Hepatic stellate cell (primary cell): ENCODE measurements at places on chromosomes 3 and 15.

DNA sequence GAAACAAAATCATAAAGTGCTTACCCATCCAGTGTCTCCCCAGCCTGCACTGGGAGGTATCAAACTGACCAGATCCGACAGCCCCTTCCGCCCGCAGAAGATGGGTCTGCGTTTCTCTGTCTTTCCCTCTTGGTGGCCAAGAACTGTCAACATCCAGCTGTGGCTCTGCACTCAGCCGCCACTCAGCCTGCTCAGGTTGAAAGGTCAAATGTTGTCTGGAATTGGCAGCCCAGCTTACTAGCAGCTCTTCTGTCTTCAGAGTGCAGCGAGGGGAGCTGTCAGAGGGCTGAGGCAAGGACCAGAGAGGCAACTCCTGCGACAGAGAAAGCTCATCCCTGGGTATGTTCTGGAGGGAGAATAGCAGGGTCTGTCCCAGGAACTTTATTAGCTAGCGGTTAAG is 45.4 kb downstream of the GOLGA6L2 start:
- DNase-seq: no peak

DNA sequence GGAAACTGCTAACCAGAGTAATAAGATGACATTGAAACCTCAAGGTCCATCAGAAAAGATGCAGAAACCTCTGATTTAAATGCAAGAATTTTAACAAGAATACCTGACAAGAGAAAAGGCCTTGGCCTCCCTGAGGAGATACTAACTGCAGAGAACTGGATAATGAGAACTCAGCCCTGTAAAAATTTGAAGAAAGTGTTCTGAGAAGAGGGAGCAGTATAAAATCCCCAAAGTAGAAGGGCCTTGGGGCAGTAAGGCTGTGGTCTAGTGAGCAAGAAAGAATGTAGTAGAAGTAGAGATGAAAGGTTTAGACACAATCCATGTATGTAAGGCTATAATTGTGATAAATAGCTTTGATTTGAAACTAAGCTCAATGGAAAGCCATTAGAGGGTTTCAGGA is 394.1 kb downstream of the ZBBX start:
- no peak for DNase-seq

DNA sequence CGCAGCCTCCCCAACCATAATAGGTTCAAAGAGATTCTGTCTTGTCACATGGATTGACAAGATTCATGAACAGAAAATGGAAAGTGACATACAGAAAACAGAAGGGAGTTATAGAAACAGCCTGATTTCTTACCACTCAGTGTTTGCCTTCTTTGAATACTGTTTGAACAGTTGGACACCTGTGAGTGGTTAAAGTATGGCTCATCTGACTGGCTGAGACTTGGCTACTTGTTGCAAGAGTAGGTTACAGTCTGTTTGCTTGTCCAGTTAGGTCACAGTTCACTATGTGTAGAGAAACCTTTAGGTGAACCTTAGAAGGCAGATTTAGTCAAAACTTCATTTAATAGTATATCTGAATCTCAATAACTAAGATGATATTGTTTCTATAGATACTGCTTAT is 1003.9 kb upstream of the EPHA6 start:
- DNase-seq: no peak

- no peak for DNase-seq
Measured at GRCh38 chr3:99570061-99570460, 68.3 kb upstream of the COL8A1 start.

DNA sequence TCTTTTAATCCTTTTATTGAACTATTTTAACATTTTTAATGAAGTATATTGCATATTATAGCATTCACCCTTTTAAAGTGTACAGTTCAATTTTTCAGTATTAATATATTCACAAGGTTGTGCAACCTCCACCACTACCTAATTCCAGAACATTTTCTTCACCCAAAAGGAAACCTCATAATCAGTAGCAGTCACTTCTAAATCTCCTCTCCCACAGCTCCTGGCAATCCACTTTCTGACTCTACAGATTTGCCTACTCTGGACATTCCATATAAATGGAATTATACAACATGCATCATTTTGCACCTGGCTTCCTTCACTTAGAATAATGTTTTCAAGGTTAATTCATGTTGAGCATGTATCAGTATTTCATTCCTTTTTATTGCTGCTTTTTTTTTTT is 55.0 kb upstream of the HRH1 start:
- no peak for DNase-seq

- no peak for DNase-seq
Measured at GRCh38 chr15:65902373-65902772, 33.1 kb downstream of the RAB11A start.

- no peak for DNase-seq
Measured at GRCh38 chr15:37087131-37087588, 13.2 kb downstream of the MEIS2 start.

- DNase-seq: no peak
Measured at GRCh38 chr3:193711964-193712598, 119.1 kb downstream of the OPA1 start.

DNA sequence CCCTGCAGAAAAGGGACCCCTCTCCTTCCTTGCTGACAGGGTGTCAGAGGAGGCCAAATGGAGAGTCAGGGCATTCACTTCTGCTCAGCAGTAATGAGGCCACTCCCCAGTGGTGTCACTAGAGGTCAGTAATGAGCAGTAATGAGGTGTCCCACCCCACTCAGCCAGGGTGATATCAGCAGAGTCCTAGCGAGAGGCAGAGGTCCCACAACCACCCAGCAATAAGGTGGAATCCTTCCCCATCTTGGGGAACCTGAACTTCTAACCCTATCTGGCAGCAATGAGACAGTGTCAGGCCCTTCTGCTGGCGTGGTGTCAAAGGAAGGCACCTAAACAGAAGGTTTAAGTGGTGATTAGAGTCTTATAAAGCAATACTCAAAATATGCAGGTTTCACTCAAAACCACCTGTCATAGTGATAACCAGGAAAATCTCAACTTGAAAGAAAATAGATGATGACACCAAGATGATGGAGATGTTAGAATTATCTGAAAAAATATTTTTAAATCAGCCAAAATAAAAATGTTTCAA is 12.9 kb downstream of the OCA2 start:
- DNase-seq: peak; percentile 75

GRCh38 chr15:95494971-95495541 is 835.4 kb upstream of the NR2F2 start:
- no peak for DNase-seq

- no peak for DNase-seq
Measured at GRCh38 chr3:107208796-107209195, 168.4 kb upstream of the CCDC54 start.

DNA sequence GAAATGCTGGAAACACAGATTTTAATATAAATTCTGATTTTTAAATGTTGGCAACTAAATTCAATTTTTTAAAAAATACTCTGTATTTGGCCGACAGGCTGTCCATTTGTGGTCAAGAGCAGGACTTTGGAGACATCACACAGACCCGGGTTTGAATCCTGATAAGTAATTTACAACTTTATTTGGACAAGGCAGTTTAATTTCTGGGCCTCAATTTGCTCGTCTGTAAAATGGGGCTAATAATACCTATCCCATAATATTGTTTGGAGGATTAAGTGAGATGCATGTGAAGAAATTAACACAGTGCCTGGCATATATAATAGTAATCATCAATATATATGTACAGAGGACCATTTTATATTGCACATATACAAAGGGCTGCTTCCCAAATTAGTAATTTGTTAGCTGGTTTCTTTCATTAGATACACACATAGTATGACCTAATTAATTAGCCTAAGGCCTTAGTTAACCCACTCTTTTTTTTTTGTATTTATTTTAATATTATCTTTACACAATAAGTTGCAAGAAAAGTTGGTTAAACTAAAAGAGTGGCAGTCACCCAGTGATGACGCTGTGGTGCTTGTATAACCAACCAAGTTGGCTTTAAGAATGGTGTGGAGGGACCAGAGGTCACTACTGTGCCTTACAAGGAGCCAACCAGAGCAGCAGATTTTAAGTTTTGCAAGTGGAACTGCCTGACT is 665 bp downstream of the PIGB start:
- peak; percentile 39 for DNase-seq

- peak; percentile 19 for DNase-seq
Measured at GRCh38 chr3:88180398-88180999, 30.7 kb downstream of the C3orf38 start.

DNA sequence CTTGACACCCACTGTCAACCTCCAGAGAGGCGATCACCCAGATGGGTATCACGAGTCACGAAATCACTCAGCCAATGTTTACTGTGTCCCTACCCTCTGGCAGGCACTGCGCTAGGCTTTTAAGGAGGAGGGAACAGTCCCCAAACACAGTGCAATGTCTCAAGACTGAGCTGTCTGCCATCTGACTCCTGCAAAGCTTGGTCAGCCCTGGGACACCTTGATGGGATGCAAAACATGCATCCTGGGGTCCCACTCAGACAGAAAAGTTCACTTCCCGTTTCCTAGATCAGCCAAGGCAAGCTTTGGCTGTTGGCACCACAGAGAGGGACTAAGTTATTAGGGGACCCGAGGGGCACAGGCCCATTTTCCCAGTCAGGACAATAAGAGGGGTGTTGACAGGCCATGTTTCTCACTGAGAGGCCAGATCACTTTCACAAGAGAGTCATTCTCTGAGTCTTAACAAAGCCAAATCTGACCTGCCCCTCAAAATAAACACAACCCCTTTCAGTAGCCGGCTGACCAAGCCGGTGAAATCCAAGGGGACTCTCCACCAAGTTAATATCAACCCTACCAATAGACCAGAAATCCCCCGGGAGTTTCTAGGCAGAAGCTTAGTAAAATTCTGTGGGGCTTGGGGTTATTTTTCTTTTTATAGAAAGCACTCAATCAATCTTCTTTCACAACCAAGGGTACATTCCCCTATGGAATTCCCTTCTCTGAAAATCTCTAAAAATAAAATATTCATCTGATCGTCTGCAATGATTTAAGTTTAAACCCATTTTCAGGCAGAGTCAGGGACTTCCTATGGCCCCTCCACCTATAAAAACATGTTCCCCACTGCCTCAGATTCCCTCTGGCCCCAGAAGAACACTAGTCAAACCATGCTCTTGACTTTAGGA is 3.5 kb downstream of the RFTN1 start:
- DNase-seq: no peak

DNA sequence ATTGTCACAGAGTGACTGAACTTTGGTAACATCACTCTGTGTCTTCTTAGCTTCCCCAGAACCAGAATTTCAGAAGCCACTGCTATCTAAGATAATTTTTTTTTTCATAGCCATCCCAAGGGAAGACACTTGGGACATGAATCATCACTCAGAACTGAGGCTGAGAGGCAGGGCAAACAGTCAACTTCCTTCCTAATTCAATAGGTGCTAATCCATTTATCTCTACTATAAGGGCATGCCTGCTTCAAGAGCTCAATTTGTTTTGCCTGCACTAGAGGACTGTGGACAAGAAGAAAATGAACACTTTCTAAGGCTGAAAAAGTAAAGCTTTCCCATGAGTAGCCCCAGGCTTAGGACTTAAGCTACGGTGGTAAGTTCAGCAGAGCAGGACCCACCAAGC is 56.7 kb upstream of the MYRIP start:
- no peak for DNase-seq

- DNase-seq: no peak
Measured at GRCh38 chr3:50264964-50265485, 3.9 kb upstream of the SEMA3B start.

GRCh38 chr15:35680951-35681350 is 135.0 kb upstream of the DPH6 start:
- DNase-seq: no peak
